CD4-positive, alpha-beta T cell (primary cell): ENCODE measurements at places on chromosomes 7 and 10.

DNA sequence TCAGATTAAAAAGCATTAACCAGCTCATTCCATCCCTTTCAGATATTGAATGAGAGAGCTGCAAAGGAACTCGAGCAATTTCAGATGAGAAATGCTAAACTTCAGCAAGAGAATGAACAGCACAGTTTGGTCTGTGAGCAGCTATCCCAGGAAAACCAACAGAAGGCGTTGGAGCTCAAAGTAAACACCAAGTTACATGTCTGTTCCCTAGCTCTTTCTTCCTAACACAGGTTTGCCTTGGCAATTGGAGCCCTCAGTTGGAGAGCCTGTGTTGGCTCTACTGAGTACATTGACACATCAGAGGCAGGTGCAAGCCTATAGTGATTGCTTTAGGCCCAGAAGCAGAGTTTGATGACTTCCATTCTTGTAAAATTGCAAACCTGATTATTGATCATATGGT is 14.7 kb downstream of the CFAP58 start:
- DNase-seq, result no peak

- DNase-seq, result no peak
Measured at GRCh38 chr10:51928162-51928561, 228.8 kb upstream of the CSTF2T start.

- DNase-seq, result peak; percentile 64
Measured at GRCh38 chr10:32207544-32207943, 139.4 kb downstream of the EPC1 start.

DNA sequence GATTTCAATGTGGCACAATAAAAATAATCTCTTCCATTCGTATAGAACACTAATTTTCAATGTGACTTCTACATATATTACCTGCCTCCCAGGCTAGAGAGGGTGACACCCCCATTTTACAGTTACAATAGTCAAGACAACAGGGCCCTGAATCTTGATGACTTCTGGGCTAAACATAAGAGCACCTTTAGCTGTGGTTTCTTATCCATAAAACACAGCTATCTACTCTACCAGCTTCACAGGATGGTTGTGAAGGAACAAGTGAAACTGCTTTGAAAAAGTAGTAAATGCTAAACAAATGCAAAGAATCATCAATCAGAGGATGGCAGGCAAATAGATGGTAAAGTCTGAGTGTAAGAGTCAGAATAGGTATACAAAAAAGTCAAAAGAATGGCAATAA is 3.6 kb upstream of the TLL2 start:
- no peak for DNase-seq

DNA sequence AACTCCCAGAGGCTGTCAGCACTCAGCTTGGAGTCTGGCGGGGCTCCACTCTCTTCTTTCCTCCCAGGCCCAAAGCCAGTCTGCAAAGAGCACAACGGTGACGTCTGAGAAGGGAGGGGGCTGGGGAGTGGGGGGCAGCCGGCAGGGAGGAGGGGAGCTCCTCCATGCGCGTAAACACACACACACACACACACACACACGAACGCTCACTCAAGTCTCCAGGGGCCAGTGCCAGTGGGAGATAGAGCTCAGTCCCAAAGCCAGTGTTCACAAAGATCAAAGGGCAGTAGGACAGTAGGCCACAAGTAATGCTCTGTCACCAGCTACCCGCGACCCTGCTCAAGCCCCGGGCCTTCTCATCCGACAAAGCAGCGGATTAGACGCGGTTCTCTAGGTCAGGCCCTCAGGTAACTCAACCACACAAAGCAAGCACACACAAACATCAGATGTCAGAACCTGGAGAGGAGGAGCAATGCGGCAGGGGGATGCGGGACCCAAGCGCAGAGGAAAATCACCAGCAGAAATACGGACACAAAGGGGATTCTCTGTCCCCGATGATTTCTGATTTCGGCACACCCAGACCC is 19.9 kb downstream of the TCAF1 start:
- DNase-seq, result no peak

DNA sequence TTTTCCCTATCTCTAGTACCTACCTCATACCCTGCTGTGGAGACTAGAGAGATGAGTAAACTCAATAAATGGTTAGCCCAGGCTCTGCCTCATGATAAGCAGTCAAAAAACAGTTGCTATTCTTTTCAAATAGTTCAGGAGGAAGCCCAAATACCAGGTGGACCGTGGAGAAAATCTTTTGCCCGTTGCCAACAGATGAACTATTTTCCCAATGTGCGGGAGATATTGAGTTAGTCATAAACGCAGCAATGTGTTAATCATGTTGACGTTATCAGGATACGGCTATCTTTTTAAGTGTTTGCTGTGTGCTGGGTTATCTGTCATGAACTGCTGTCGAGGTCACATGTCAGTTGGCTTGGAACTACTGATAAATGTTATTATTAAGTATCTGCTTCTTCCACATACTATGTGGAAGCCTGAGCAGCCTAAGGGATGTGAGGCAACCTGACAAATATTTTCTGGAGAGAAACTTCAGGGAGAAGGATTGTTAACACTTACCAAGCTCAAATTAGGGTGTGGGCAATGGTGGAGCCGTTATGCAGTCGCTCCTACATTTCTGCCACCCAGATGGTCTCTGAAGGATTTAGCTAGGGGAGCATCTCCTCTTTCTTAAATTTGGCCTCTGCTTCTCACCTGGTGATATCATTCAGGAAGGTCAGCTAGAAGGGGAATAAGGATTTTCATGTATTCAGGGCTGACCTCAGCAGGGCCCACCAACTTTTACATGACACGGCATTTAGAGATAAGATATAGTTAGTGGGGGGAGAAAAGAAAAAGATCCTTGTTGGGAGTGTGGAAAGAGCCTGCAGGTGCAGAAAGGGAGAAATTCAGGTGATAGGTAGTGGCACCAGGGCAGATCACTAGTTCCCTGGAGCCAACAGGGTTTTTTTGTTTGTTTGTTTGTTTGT is 33.5 kb upstream of the SLC26A3 start:
- DNase-seq, result no peak

- DNase-seq, result no peak
Measured at GRCh38 chr10:33871061-33871956, 536.8 kb upstream of the NRP1 start.

GRCh38 chr7:90212149-90212495 is 582 bp downstream of the STEAP2 start:
- DNase-seq, result no peak

- DNase-seq, result no peak
Measured at GRCh38 chr7:86958380-86958779, 101.1 kb downstream of the ELAPOR2 start.

GRCh38 chr7:77537136-77537777 is at the start of gene PTPN12:
Gene PTPN12 (plus strand): TSS chr7:77537295. CDS start chr7:77537547, 252 bp downstream.
- no peak for DNase-seq

- no peak for DNase-seq
Measured at GRCh38 chr10:14573666-14574261, 200.9 kb downstream of the FAM107B start.

GRCh38 chr10:19977097-19977521 is 160.9 kb downstream of the PLXDC2 start:
- DNase-seq, result no peak

GRCh38 chr10:541750-542371 is 147.6 kb downstream of the DIP2C start:
- no peak for DNase-seq

DNA sequence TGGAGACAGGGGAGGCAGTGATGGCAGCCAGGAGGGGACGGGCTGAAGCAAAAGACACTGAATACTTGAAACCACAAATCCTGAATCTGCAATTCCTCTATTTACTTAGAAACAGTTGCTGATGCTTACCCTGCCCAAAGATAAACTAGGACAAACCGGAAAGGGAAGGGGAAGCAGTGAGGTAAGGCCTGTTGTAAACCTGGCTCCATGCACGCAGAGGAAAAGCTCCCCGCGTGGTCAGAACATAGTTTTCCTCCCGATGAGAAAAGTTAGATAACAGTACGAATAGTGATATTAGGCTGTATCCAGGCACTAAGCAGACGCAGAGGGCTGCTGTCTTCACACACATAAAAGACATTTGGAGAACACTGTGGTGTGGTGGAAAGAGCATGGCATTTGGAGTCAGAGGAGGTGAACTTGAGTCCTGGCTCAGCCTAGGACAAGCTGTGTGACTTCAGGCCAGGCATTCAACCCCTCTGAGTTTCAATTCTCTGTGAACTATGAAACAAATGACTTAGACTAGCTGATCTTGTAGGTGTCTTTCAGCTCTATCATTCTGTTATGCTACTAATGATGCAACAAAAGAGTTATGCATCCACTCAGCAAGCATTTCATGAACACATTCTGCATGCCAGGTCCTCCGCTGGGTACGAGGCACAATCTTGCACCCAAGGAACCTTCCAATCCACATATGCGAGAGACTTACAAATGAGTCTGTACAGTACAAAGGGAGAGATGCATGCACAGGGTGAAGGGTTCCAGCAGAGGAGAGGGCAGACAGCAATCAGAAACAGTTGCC is 80.9 kb downstream of the SORBS1 start:
- no peak for DNase-seq

DNA sequence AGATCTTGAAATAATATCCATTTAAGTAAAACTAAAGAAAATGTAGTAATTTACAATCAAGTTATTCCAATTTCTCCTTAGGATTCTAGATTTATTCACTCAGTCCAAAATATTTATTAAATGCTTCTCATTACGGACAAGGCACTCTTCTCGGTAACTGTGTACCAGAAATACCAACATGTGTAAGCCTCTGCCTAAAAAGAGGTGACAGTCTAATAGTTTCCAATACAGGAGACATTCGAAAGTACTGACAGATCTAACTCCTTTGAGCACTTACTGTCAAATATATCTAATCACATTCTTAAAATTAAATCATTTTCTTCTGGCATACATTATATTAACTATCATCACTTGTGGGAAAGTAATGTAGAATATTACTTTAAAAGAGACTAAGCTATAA is 26.9 kb downstream of the TMEM168 start:
- DNase-seq, result no peak

DNA sequence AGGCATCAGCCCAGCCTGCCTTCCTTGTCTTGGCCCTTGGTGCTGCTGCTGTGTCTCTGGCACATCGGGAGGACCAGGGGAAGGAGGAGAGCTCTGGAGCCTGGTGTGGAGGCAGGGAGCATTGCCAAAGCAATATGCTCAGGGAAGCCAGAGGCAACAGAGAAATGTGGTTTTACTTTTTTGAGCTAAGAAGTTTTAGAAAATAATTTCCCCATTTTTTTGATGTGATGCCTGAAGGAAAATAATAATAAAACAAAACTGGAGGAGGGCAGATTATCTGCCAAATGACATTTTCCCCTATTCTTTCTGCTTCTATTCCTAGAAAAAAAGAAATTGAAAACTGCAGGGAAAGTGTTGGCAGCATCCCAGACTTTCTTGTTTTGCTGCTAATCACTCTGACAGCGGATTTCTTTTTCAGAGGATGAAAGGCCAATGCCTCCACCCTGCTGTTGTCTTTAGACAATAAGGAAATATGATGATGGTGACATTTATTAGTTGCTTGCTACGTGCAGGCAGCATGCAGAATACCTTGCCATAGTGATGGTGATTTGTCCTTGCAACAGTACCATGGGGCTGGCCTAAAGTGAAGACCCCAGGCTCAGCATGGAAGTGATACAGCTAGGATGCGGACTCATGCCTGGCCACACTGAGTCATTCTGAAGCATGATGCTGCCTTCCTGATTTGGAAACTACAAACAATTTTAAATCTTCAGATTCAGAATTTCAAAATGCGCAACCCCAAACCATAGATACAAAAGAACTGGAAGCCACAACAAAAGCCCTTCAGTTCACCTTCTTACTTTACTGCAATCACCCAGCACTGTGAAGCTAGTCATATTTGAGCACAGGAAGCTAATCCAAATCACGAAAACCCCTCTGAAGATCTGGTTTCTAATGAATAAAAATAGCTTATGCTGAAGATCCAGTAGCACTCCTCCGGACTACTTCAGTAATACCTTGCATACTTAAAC is 260.2 kb upstream of the TMEM72 start:
- no peak for DNase-seq

DNA sequence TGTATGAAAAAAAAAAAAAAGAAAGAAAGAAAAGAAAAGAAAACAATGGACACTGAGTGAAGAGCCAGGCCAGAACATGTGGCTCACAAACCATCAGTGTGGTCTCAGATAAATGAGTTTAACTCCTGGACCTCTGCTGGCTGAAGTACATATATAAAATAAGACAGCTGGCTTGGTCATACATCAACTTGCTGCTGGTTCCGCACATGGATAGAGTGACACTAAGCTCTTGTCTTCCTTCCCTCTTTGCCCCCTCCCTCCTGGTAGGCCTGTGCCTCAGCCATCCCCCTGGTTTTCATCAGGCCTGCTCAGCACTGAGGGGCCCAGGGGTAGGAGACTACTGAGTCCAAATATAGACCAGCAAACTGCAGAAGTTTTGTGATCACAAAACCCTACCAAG is 58.1 kb upstream of the DGKI start:
- no peak for DNase-seq

DNA sequence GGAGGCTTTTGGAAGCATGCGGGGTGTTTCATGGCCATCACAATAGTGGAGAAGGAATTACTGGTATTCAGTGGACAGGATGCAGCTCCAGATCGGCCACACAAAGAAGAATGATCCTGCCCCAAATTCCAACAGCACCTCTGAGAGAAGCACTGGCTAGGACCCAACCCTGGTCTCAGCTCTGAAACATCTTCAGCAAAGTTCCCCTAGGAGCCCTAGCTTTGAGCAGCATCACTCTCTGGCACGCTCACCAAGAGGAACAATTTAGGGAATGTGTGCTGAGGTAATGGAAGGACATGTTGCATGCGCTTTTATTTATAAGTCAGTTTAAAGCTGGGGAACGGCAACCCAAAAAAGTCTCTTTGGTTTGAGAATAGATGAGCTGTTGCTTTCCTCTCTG is 5.5 kb upstream of the OPN1SW start:
- no peak for DNase-seq

- DNase-seq, result no peak
Measured at GRCh38 chr10:75736889-75737579, 305.6 kb downstream of the LRMDA start.

DNA sequence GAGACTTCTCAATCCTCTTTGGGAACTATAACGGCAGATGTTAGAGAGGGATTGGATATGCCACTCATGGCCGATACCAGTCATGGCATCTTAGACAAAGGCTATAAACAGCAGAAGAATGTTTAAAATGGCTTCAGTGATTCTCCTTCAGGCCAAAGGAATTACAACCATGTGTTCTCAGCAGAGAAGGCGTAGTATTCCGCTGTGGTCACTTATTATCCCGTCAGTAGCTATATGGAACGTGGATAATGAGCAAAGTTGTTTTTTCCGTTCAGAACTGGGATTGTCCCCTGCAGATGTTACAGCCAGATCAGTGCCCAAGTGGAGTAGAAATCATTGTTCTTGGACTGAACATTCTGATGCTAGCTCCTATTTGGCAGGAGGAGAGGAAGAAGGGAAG is 43.1 kb downstream of the TEX36 start:
- no peak for DNase-seq
